ENCODE measurements at places on chromosomes 6 and 20.

DNA sequence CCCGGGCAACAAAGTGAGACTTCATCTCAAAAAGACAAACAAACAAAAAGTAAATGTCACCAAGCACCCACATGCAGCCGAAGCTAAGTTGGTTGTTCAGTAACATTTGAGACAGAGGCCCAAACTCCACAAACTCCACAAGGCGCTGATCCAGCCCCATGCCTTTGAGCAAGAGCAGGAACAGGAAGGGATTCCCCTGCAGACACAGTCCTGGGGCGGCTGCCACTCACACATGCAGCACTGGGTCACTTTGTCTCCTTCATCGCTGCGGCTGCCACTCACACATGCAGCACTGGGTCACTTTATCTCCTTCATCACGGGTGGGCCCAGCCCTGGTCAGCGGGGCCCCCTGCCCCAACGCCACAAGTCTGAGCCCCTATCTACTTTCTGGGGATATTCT, 246.9 kb upstream of the RREB1 start:
- no peak for DNase-seq

GRCh38 chr6:110328259-110328658, 29.9 kb downstream of the METTL24 start:
- DNase-seq = no peak

DNA sequence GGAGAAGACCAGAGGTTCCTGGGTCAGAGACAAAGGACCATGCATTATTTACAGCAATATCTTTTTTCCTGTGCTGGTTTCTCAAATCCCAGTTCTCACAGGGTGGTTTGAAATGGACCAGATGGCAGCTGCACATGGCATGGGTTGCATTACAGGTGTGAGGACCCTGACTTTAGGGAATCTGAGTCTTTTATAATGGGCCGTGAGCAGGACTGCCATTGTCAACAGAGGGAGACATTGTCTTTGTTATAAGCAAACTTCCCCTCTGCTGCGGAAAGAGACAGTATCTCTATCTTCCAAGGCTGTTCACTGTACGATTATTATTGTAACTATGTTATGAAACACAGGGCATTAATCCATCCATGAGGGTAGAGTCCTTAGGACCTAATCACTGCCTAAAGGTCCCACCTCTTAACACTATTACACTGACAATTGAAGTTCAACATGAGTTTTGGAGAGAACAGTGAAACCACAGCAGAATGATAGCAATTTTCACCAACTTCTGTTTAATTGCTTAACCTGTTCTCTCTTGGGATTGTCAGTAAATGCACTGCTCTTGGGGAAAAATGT, 156.1 kb upstream of the AGPAT4 start:
- DNase-seq = no peak

- no peak for DNase-seq
Observed at GRCh38 chr6:128280960-128281359, 239.4 kb downstream of the PTPRK start.

DNA sequence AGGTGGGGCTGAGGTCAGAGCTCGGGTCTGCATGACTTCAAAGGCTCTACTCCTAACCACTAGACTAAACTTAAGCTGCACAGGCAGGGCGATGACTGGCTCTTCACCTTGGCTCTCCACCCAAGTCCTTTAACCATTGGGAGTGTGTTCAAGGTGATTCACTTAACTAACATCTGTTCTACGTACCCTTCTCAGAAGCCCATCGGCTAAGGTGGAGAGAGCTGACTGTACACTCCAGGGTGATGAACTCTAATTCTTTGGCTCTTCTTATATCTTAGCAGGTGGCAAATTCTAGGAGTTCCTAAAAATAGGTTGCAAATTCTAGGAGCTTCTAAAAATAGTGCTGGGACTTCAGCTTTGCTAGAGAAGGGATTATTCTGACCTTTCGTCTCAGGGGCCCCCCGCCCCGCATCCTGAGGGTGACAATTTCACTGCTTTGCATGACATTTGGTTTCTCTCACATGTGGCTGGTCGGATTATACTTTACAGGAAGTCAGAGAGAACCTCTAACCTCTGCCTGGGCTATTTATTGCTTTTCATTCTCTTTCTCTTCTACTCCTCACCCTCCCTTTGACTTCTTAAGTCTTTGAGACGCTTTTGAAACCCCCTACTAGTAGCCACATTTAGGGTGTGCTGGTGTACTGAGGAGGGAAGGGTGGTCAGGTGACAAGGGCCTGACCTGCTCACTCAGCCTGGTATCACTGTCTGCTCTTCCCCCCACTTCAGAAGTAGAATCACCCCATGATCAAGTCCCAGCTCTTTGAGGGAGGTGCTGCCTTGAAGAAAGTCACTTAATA, 55.5 kb downstream of the PRDM1 start:
- no peak for DNase-seq

GRCh38 chr6:40714576-40715564, 127.7 kb upstream of the LRFN2 start:
- DNase-seq = no peak

GRCh38 chr6:80466981-80467380, 360.5 kb downstream of the BCKDHB start:
- DNase-seq = no peak

DNA sequence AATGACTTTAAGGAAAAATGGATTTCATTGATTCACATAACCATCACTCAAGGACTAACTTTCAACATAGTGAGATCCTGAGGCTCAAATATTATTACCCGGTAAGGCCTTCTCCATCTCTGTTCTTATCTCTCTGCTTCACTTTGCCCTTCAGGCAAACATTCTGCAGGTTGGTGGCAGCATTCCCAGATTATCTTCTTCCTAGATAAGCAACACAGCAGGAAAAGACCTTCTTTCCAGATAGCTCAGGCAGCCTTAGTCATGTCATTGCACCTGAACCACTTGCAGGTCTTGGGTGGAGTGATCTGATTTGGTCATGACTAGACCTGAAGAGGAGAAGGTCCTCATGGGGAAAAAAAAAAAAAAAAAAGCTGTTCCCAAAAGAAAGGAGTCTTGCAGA, 5.3 kb upstream of the HIVEP2 start:
- DNase-seq = no peak

GRCh38 chr6:36752886-36753506, 55.4 kb downstream of the RAB44 start:
- DNase-seq = no peak

- no peak for DNase-seq
Observed at GRCh38 chr20:63267691-63268090, 4.9 kb upstream of the ARFGAP1 start.

GRCh38 chr20:55252521-55252920, 752.8 kb downstream of the CBLN4 start:
- no peak for DNase-seq

DNA sequence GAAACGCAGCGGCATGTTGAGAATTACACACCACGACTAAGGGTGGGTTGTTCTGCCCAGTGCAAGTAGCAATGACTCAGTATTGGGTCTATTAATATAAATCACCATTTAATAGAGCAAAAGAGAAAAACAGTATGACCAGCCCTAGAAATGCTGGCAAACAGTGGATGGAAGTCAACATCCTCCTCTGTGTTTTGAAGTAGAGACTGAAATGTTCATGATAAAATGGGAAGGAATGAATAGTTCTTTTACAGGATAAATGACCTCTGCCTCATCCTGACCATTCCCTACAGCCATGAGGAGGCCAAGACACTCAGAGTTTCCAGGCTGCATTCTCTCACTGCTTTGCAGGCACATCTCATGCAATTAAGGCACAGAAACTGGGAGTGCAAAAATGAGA, 111.8 kb downstream of the PSMB1 start:
- no peak for DNase-seq

- no peak for DNase-seq
Observed at GRCh38 chr6:29827579-29828470, at the start of gene HLA-G. Gene HLA-G, plus strand, starts transcription at chr6:29827825. Its CDS starts 20 bp downstream, at chr6:29827845.

- no peak for DNase-seq
Observed at GRCh38 chr6:39074486-39074885, 25.9 kb downstream of the GLP1R start.

- DNase-seq = no peak
Observed at GRCh38 chr20:54995553-54995952, 520.2 kb downstream of the DOK5 start.

DNA sequence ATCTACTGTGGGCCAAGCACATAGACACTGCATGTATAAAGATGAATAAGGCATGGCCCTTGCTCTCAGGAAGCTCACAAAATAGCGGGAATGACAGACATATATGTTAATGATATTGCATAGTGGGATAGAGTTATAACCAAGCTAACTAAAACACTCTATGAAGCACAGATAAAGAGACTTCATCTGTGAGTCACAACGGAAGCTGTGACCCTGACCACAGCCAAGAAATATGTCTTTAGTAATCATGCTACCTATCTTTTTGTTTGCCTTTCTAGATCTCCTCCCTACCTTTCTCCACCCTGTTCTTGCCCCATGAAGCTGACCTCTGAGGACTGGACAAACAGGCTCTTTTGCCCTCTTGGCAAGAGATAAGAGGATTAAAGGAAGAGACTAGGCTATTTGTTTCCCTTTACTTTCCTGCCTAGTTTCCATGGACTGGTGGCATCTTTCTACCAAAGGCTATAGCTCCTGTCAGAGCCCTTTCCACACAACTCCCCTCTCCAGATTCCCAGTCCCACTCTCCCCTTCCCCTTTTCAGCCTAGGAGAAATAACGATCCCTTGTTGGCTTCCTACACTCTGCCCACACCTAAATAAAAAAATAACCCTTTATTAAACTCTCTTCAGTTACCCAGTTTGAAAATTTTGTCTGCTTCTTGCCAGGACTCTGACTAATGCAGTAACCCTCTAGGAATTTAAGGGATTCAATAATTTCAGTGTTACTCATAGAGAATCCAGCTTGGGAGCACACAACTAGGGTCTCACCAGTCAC, 504.9 kb upstream of the MARCKS start:
- DNase-seq = no peak

- no peak for DNase-seq
Observed at GRCh38 chr6:20408851-20409250, 7.2 kb downstream of the E2F3 start.

DNA sequence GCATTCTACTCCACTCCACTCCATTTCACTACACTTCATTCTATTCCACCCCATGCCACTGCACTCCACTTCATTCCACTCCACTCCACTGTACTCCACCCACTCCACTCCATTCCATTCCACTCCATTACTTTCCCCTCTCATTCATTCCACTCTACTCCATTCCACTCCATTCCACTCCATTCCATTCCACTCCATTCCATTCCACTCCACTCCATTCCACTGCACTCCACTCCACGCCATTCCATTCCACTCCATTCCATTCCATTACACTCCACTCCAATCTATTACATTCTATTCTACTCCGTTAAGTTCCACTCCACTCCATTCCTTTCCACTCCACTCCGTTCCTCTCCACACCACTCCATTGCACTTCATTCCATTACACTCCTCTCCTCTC, 25.0 kb upstream of the DEFB125 start:
- no peak for DNase-seq

DNA sequence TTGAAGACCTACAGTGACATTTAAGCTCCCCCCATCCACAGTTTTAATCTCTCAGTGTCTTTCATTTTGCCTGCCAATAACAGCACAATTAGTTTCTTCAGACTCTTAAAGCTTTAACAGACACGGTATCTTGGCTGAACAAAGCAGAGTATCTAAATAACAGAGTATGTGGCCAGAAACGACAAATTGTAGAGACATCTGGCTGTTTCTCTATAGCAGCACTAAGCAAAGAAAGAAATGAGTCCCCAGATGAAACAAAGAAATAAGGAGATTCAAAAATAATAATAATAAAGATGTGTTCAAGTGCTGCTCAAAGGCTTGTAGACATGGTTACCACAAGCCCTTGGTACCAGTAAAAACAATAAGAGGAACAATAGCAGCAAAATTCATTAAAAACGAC, 97.8 kb upstream of the HDAC2 start:
- DNase-seq = no peak

DNA sequence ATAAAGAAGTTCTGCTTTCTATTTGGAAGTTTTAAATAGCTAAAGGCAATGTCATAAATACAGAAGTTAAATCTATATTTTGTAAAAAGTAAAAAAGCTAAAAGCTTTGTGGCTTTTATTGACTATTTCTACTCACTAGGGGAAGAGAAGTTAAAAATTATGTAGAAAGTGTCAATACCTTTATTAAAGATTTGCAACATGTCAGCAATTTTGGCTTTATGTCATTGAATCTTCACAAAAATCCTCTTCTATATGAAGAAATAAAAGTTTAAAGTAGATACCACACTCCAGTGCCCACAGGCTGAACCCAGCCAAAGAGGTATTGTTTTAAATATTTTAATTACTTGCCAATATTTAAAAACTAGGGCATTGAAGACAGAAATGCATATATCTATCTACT, 160.6 kb upstream of the HSF2 start:
- DNase-seq = no peak

DNA sequence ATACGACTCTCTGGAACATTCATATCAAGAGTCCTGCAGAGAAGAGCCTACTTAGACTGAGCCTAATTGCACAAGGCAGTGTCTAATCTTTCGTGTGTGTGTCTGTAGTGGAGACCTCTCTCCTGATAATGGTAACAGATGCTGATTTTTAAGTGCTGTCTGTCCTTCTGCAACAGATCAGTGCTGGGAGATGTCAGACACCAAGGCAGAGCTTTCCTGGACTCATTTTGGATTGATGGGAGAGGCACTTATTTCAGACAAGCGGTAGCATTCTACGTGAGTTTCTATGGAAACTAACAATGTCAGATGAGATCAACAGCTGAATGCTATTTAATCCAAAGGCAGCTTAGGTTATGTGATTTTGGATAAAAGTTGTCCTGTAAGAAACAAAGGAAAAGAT, 167.6 kb downstream of the PLCB4 start:
- no peak for DNase-seq

- DNase-seq = no peak
Observed at GRCh38 chr6:132298344-132298949, 102.8 kb downstream of the MOXD1 start.

GRCh38 chr20:50392138-50392866, 117.9 kb upstream of the PTPN1 start:
- no peak for DNase-seq

GRCh38 chr20:59945731-59946130, 5.5 kb downstream of the FAM217B start:
- DNase-seq = no peak

DNA sequence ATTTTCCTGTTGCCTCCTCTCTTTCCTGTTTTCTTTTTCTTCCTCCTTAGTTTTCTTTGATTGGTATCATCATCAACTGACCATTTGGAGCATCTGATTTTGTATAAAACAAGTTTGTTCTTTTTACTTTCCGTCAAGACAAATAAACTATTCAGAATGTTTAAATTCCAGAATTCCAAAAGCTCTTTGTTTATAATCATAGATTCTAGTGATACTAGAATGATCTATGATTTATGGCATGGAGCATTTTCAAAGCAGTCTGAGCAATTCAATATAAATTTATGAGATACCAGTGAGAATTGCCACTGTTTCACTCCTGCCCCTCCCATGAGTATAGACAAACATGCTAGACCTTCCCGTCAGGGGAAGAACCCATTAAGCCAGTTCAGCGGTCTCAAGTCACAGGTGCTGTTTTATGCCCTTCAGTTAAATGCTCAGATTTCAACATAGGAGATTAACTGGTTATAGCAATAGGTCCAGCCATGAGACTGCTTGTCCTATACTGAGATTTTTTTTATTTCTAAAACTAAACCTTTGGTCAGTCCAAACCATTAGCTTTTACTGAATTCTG, 60.7 kb downstream of the GRIK2 start:
- DNase-seq = no peak
